ENCODE measurements at places on chromosomes 6 and 20.

DNA sequence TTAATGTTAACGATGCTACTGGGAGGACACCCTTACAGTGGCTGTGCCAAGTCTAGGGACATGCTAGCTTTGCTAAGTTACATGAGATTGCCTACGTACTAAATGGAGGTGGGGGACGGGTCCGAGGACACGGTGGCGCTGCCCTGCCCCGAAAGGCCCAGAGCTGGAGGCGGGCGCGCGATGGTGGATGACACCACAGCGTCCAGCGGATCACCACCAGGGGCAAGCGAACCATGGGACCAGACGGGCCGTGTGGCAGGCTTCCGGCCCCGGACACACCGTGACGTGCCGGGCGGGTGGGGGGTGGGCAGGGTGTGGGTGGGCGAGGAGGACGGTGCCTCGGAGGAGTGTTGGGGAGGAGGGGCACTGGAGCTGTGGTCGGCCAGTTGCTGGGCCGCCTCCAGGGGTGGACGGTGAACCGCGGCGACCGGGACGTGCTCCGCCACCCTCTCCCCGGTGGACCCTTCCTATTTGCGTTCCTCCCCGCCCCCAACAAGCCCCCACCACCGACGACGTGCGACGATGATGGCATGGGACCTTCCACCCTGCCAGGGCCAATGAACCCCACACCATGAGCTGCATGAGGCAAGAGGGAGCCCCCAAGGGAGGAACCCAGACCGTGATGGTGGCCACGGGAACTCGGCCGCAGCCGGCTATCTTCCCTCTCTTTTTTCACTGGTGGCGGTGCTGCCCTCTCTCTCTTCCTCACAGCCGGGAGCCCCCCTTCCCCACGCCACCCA is 773.3 kb upstream of the DEFB115 start:
- DNase-seq = no peak

DNA sequence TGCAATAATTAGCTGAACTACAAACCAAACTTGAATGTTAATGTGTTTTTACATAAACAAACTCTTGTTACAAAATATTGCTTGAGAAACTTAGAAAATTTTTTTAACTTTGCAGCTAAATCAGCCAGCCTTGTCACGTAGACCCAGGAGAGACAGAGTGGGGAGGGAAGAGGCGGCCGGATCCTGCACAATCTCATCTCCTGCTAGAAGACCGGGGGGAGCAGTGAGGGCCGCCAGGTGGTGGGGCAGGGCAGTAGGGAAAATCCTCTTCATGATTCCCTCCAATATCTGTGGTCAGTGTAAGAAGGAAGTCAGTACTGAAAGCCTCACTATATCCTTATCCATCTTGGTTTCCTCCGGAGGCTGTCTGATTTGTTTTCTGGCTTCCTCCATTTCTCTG is 193.3 kb downstream of the PACRG start:
- DNase-seq = no peak

GRCh38 chr6:145279993-145280392 is 455.3 kb downstream of the EPM2A start:
- no peak for DNase-seq

GRCh38 chr6:133568970-133569889 is 319.7 kb upstream of the TCF21 start:
- DNase-seq = peak; percentile 84

DNA sequence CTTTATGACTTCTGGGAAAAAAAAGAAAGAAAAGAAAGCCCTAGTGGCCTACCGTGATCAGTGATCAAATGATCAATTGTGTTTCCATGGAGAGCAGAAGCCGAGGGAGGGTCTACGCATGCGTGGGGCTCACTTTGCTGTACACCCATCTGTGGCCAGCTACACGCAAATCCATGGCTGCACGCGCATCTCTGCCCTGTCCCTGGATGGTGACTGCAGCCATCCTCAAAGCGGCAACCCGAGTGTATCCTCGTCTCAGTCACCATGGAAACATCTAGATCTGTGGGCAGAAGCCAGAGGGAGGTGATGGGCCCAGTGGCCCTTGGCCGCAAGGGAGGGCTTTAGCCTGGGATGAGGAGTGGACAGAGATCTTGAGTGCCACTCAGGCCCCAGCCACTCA is 785 bp upstream of the ULBP3 start:
- DNase-seq = no peak

DNA sequence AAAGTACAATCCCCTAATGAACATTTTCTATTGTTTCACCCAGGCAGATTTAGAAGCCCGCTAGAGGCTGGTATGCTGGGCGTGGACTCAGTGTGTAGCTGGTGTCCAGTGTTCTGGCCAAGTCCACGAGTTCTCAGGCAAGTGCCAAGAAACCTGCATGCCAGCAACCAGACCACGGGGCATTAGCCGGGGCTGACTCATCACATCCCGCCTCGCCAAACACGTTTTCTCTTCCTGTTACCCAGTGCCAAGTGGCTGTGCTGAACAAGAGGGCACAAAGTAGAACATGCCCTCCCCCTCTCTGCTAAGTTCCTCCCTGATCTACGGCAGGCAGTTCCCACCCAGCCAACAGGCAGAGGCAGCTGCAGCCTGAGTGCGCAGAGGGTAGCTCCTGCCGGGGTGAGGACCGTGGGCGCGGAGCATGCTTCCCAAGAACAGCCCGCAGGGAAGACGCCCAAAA is 29.6 kb downstream of the RAMACL start:
- peak; percentile 99 for DNase-seq

DNA sequence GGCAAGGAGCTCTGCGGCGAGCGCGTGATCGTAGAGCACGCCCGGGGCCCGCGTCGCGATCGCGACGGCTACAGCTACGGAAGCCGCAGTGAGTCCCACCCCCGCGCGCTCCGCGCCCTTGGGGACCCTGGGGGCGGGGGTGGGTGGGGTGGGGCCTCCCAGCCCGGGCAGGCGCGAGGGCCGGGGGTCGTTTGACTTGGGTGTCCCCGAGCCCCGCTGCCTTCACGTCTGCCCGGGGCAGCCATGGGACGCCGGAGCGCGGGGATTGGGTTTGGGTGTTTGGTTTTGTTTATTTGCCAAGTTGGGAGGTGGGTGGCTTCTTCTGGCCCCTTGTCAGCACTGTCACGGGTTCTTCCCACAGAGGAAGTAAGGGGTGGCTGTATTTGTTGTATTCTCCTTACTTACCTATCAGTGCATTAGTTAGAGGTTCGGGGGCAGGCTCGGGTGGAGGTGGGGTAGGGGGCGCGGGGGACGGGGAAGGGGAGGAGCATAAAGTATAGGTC is 777 bp downstream of the SRSF6 start:
- DNase-seq = no peak

- no peak for DNase-seq
These were observed 71.4 kb downstream of the SOBP start for GRCh38 chr6:107561306-107561705.

- peak; percentile 82 for DNase-seq
These were observed 68.3 kb downstream of the ADTRP start for GRCh38 chr6:11710311-11710761.

Data from renal cortical epithelial cell (primary cell).